ENCODE measurements at places on chromosomes 12 and 14.

DNA sequence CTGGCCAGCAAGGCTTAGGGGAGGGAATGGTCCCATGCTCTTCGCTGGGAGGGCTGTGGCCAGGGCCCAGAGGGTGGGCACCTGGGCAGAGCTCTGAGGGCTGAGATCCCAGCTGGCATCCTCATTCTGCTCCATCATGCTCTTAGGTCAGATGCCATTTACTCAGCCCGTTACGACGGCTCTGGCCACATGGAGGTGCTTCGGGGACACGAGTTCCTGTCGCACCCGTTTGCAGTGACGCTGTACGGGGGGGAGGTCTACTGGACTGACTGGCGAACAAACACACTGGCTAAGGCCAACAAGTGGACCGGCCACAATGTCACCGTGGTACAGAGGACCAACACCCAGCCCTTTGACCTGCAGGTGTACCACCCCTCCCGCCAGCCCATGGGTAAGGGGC is 30.8 kb upstream of the LRP1-AS start:
- DNase-seq, result no peak

DNA sequence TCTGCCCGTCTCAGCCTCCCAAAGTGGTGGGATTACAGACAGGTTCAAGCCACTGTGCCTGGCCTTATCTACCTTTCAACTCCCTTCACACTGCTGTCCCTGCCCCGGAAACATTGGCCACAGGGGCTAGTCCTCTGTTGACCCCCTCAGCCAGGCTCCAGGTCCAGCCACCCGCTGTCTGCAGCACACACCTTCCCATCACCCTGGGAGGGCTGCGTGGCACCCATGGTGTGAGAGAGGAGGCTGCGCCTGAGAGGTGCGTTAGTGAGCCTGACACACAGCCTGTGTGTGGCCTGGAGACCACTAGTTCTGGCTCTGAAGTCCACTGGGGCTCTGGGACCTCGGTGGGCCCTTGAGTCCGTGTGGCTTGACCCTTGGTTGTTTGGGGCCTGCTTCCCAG is 28.4 kb upstream of the TRAF3 start:
- no peak for DNase-seq

DNA sequence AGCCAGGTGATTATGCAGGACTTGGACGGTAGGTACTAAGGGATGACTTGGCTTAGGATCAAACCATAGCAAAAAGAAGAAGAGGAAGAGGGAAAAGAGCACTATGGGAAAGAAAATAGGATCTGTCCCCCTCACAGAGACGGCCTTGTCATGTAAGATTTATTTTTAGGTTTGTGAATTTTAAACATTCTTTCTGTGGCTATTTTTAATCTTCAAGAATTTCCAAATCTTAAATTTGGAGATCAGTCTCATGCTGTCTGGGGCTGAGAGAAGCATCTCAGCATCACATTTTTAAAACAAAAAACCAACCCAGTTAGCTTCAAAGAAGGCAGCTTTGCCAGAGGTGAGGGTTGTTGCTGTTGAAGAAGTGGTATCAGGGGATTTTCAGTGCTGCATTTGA is 52.6 kb upstream of the STRN3 start:
- DNase-seq, result no peak

DNA sequence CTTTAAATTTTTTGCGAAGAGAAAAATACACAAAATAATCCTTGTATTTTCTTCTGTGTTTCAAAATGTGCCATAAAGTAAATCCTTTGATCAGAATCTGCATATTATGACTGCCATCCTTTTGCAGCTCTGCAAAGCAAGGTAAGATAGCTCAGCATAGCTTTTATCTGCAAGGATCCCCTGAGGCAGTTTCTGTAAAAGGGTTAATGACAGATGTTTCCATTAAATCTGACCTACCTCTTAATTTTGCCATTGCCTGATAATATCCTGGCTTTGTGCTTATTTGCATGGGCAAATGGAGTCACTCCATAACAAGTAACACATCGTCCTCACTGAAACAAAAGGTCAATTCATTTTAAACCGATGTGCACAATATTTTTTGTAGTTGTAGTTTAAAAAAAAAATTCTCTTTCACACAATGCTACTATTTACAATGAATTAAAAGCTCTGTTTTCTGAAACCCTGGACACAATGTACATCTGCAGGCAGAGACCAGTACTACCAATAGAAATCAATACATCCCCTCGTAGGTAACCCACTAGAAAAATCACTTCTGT is 108.5 kb upstream of the SOX5 start:
- no peak for DNase-seq

DNA sequence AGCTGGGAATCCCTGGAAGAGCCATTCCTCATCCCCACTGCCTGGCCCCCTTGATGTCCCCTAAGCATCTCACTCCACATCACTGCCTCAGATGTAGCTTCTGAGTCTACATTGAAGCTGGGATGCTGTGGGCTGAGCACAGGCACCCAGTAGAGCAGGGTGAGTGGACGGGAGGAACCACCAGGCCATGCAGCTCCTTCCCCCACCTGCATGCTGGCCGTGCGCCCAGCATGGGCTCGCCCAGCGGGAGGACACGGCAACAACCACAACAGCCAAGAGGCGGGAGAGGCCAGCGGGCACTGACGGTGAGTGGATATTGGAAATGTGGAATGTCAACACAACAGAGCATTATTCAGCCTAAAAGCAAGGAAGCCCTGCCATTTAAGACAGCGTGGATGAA is 310.9 kb downstream of the ADGRD1 start:
- DNase-seq, result no peak

DNA sequence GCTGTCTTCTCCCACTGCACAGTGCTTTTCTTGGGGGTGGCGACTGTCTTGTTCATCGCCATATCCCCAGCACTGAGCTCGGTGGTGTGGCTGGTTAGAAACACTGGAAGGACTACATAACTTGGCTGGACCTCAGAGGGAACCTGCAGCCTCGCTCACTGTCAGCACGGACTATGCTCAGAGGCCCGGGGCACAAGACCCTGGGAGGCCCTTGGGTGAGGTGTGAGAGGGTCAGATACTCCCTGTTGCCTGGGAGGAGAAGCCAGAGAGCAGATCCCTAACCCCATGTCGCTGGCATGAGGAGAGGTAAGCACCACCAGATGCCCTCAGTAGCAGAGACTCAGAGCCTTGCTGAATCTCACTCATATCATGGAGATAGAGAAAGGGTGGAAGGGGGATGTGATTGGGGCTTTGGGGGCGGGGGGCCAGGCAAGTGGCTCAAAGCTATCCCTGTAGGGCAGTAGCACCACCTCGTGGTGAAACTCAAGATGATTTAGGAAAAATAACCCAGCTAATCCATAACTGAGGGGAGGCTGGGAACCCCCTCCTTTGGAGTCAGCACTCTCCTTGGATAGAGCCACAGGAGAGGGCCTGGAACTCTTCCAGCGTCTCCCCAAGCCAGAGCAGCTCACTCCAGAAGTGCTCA is 18.7 kb upstream of the HDAC7 start:
- DNase-seq, result no peak

- DNase-seq, result peak; percentile 81
Observed at GRCh38 chr12:2268471-2269286, 215.9 kb downstream of the CACNA1C start.

- DNase-seq, result no peak
Observed at GRCh38 chr14:36222337-36222736, 45.8 kb upstream of the PTCSC3 start.

DNA sequence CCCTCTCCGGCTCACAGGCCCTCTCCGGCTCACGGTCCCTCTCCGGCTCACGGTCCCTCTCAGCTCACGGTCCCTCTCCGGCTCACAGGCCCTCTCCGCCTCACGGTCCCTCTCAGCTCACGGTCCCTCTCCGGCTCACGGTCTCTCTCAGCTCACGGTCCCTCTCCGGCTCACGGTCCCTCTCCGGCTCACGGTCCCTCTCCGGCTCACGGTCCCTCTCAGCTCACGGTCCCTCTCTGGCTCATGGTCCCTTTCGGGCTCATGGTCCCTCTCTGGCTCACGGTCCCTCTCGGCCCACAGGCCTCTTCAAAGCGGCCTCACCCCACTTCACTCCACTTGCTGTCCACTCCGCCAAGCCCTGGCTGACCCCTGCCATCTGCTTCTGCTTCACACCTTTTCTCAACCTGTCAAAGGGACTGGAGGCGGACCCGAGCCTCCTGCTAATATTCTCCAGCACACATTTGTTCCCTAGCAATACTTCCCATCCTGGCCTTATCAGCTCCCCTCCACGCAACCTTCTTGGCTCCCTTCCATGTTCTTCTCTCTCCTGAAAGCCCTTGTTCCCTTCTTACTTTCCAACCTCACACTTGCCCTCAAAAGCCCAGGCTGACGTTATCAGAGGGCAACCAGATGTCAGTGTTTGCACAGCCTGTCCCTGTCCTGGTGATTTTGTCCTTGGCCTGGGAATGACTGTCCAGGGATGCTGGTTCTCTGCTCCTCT is 176.7 kb downstream of the CALM1 start:
- no peak for DNase-seq

- no peak for DNase-seq
Observed at GRCh38 chr12:66320996-66321395, 18.7 kb downstream of the HELB start.

- no peak for DNase-seq
Observed at GRCh38 chr12:12577786-12578185, 15.1 kb upstream of the DUSP16 start.

- no peak for DNase-seq
Observed at GRCh38 chr12:14216405-14217294, 148.8 kb upstream of the ATF7IP start.

DNA sequence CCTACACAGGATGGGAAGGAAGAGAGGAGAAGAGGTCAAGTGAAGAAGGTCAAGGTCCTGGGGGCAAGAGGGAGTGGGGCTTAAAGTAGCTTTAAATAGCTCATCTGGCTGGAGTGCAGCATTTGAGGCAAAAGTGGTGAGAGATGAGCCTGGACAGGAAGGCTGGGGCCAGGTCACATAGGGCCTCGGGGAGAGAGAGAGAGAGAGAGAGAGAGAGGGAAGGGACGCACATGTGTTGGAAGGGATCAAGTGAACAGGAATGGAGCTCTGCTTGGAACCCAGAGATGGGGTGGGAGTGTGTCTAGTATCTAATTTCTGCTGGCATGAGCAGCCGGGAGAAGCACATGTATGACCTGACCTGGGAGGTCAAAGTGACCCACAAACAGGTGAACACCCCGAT is 407.5 kb downstream of the MED13L start:
- DNase-seq, result no peak

- DNase-seq, result no peak
Observed at GRCh38 chr12:117967512-117967911, 1.3 kb downstream of the KSR2 start.

- no peak for DNase-seq
Observed at GRCh38 chr14:80637756-80638619, 303.6 kb downstream of the CEP128 start.

DNA sequence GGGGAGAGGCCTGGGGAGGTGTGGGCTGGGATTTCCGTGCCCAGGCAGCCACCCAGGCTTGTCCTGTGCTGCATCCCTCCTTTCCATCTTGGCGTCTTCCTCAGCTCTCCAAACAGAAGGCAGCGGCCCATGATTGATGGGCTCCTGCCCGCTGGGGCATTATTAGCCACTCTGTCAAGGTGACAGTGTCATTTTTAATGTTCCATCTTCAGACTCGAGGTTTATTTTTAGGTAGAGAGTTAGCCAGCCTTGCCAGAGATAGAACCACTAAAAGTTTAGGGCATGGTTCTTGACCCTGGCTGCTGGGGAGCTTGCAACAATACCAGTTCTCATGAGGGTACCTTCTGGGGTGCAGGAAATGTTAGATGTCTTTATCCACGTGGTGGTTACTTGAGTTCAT is 90.1 kb downstream of the AACS start:
- no peak for DNase-seq

- no peak for DNase-seq
Observed at GRCh38 chr12:97181571-97182265, 274.7 kb downstream of the NEDD1 start.

- no peak for DNase-seq
Observed at GRCh38 chr12:5003025-5003666, 40.5 kb upstream of the KCNA5 start.

- no peak for DNase-seq
Observed at GRCh38 chr12:61412201-61412600, 848.0 kb upstream of the USP15 start.

DNA sequence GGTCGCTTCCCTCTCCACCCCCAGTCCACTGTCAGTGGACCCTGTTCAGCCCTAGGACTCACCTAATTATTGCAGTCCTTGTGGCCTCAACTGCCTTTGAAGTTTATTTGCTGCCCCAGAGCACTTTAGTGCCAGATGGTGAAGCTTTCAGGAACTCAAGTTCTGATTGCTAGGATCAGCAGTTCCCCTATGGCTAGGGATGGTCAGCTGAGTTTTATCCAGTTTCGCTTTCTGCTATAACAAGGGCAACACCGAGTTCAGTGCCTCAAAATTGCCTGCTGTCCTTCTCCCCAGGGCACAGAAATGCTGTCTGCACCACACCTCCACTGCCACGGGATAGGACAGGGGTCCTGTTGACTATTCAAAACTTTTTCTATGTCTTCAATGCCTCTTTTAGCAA is 295.0 kb downstream of the GPHN start:
- no peak for DNase-seq

- DNase-seq, result no peak
Observed at GRCh38 chr14:55964821-55965220, 153.4 kb upstream of the PELI2 start.

- DNase-seq, result no peak
Observed at GRCh38 chr14:96191353-96191752, 13.3 kb upstream of the BDKRB2 start.

GRCh38 chr14:105465209-105466031 is 9.2 kb upstream of the CRIP2 start:
- DNase-seq, result no peak

GRCh38 chr12:7994731-7995205 is 37.7 kb upstream of the FOXJ2 start:
- peak; percentile 94 for DNase-seq

DNA sequence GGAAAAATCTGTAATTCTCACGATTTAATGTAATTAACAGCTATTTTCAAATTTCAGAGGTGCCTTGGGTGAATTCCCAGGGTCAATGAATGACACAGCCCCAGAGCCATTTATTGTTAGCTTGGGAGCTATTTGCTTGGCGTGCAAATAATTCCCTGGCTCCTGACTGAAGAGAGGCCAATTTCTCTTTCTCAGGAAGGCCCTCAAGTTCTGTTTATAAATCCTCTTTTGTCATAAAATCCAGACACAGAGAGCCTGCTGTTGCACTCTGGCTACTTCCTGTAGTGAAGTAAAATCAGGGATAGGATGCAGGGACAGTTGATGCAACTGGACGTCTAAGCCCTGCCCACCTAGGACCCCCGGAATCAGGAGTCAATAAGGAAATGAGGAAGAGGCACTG is 154.3 kb downstream of the TMX1 start:
- DNase-seq, result no peak

DNA sequence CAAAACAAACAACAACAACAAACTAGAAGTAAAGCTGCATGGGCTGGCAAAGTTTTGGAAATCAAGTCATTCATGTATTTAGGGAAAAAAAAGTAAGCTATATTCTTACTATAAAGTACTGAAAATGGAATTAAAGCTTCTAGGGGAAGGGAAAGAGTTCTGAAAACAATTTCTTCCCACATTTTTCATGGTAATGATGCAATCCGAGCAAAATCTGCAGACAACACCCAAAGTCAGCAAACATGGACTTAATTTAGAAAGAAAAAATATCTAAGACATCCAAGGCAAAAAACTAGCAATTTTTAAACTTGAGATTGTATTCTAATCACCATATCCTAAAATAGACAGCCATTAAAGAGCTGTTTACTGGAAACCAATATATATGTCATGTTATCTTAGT is 86.3 kb downstream of the LRP6 start:
- DNase-seq, result peak; percentile 28

- no peak for DNase-seq
Observed at GRCh38 chr14:100504372-100505078, 82.7 kb downstream of the BEGAIN start.

All from fibroblast of skin of left biceps (primary cell).